ENCODE measurements at places on chromosomes 3 and 15.

DNA sequence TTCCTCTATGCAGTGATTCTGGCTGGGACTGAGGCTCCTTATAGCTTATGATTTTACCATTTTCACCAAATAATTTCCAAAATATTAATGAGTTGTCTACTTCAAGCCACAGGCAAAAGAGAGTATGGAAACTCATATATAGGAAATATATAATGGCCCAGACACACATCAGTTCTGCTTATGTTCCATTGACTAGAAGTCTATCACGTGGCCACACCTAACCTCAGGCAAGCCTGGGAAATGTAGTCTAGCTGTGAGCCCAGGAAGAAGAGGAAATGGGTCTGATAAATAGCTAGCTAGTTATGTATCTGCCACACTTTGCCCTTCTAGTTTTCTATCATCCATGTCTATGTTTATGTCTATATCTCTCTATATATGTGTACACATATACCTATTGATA, 195.1 kb downstream of the OTOL1 start:
- DNase-seq = no peak

DNA sequence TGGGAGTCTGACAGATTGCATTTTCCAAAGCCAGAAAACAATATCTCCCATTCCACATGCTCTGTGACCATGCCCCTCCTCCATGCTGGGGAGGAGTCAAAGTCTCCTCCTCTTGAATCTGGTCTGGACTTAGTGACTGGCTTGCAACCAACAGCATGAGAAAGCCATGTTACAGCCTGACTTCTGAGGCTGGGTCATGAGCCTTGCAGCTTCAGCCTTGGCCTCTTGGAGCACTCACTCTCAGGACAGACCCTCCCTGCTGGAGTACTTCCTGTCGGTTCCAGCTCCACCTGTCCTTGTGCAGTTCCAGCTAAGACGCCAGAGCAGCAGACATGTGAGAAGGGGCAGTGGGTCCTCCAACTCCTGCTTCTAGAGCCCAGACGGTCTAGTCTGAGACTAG, 49.7 kb upstream of the RBSN start:
- DNase-seq = no peak

GRCh38 chr3:161549261-161549660, 52.7 kb downstream of the OTOL1 start:
- DNase-seq = no peak

DNA sequence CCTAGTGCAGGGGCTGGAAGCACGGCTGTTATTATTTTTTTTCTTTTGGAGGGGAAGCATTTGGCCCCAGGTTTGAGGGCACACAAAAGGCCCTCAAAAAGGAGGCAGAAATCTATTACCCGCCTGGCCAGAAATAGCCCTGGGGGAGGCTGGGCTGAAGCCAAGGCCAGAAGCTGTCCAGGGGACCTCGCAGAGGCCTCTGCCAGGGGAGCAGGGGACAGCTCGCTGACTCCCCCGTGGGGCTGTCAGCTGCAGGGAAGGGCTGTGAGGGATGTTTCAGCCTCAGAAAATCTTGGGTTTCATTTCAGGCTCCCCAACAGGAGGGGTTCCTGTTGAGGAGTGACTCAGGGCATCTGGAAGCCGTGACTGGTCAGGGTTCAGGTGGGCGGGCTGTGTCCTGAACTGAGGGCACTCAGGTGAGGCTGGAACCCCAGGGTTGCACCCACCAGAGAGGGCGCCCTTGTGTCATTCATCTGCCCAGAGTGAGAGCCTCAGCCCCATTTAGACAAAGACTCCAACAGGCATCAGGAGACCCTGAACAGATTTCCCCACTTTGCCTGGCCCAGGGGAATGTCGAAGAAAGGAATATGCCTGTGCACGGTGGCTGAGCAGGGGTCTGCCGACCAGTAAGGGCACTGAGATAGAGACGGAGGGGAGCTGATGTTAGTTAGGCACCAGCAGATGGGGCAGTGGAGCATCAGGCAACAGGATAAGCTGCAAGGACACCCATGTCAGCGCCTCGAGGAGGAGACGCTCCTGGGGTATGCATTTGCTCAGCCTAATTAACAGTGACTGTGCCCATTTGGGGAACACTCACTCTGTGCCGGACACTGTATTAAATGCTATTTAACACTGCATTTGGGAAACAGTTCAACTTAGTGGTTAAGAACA, 43.5 kb upstream of the SLC6A11 start:
- DNase-seq = no peak

DNA sequence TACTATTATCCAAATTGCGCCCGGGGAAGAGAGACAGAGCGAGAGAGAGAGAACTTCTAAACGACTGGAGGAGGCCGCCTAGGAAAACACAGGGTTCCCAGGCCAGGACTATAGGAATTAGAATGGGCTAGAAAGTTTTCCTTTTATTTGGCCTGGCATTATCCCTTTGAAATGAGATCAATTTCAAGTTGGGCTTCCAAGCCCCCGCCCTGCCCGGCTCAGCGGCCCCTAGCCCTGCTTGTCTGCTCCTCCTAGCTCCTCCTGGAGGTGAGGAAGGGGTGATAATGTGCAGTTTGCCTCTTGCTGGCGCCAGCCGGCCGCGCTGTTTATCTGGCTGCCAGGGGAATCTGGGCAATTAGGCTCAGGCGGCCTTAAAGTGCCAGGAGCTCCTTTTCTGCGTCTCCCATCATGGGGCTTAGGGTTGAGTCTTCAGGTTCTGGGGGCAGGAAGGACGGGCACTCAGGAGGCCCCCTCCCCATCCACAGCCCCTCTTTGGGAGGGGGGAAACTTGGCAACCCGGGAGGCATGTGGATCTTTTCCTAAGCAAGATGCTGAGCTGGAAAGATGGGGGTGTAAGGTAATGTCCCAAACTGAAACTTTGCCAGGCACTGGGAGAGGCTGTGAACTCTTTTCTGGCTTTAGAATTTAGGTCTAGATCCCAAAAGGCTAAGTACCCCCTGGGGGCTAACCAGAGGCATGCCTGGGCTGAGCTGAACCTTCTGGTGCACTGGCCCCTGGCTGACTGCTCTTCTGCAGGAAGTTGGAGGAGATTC, 5.5 kb downstream of the SMAD6 start:
- DNase-seq = peak; percentile 33

DNA sequence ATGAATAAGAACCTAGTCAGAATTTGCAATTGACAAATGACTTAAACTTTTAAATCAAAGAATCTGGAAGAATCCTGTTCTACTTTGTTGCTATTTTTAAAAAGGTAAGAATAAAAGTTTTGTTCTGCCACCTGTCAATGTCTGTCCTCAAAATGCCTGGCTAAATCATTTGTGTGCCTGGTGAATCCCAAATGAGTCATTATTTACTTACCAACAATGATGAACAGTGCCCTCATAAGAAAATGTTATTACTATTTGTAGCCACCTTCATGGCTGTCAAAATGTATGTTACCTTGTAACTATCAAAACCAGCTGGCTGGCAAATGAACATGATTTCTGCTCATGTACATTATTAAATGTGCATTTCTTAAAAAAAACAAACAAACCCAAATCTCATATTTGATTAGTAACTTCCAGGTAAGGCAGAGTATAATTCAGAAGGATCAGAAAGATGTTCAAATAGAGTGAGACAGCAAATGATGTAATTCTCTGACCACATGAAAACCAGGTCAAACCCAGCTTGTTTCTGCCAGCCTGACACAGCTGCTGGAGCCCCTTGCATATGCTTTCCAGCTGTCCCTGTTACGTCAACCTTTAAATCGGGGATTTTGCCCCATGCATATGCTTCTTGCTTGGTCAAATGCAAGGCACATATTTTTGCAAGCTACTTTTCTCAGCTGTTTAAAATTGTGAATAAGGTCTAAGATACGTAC, 137.9 kb downstream of the SSR3 start:
- no peak for DNase-seq

DNA sequence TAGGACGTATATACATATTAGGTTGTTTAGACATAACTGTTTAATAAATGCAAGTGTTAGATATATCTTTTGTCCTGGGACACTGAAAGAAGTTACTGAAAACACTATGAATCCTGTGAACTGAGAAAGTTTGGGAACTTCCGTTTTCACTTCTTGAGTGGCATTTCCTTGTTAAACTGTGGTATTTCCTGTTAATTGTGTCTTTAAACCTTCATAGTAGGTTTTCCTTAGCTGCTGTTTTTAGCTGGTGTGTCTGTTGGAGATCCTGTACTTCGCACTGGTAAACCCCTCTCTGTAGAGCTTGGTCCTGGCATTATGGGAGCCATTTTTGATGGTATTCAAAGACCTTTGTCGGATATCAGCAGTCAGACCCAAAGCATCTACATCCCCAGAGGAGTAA, 37.1 kb downstream of the ATP6V1A start:
- no peak for DNase-seq

- no peak for DNase-seq
Measured at GRCh38 chr15:40782609-40783227, 12.9 kb downstream of the C15orf62 start.

- DNase-seq = no peak
Measured at GRCh38 chr3:2929574-2929973, 180.6 kb downstream of the IL5RA start.

DNA sequence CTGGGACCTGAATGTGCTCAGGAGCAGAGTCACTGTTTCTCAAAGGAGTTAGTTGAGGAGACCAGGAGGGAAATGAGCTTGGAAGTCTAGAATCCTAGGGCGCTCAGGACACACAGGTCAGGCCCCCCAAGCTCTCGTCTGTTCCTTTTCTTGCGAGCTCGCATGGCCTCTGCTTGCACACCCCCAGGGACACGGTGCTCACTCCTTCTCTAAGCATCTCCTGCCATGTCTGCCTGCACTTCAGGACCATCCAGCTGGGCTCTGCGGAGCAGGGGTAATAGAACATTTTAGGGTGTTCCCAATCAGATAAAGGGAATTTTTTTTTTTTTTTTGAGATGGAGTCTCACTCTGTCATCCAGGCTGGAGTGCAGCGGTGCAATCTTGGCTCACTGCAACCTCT, 213.2 kb downstream of the XXYLT1 start:
- DNase-seq = no peak

DNA sequence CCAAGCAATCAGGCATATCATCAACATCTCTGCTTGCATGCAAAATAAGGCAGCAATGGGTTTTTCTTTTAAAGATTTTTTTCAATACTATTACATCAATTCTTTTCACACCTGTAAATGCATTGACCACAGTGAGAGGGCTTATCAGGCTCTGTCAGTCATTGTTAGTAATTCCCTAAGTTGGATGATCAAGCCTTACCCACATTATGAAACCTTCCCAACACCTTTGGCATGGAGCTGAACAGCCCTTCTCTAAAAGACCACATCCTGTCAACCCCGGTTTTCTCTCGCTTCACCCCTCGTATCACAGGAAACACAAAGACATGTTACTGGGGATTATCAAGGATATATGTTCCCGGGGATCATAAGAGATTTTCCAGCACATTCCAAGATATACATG, 135.2 kb upstream of the SLC24A5 start:
- no peak for DNase-seq

GRCh38 chr3:127545216-127545615, 45.3 kb downstream of the TPRA1 start:
- no peak for DNase-seq

DNA sequence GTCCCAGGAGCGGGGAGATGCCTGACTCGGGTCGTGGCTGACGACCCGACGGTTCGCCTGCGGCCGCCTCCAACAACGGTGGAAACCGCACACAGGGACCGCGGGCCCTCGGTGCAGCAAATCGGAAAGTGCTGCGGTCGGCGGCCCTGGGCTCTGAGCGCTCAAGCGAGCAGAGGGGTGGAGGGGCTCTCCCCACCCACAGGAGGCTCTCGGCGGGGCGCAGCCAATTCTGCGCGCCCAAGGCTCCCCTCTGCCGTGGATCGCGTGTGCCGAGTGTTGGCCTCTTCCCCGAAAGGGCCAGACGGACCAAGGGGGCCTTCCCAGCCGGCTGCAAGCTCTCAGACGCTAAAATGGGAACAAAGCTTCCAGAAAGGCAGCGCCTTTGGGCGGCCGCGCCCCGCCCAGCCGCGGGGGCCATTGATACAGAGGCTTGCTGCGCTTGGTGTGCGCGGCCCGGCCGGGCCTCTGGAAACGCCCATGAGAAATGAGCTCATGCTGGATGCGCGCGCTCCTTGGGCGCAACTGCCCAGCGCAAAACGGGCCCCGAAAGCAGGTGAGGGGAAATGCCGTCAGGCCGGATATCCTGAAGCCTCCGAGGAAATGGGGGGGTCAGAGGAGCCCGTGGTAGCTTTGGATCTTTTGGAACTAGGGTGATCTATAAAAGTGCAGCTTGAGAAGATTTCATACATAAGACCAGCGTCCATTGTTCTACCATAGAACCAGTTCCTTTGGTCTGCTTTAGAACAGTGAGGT, 1.2 kb upstream of the GSK3B start:
- no peak for DNase-seq

- DNase-seq = no peak
Measured at GRCh38 chr3:62479326-62479725, 106.0 kb upstream of the FEZF2 start.

- DNase-seq = no peak
Measured at GRCh38 chr3:177538750-177539730, 341.8 kb upstream of the TBL1XR1 start.

- no peak for DNase-seq
Measured at GRCh38 chr3:81301230-81301629, 460.2 kb downstream of the GBE1 start.

DNA sequence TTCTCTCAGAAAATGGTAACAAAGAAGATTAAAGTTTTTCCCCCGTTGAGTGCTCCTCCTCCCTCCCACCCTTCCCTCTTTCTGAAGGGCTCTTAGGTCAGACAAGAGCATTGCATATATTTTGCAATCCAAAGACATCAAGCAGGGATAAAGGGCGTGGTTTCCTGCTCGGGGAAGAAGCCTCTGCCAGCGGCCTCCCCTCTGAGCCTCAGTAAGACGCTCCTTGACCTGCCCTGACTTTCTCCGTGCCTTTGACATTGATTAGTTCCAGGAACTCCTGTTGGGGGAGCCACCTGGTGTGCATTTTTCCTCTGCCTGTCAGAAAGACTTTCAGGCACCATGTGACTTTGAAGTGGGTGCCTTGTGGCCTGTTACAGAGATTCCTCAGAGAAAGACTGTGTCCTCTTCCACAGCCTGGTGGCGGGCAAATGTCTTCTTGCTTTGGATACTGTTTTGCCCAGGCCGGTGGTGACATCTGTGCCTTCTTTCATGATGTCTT, 87.2 kb upstream of the TBL1XR1 start:
- no peak for DNase-seq

DNA sequence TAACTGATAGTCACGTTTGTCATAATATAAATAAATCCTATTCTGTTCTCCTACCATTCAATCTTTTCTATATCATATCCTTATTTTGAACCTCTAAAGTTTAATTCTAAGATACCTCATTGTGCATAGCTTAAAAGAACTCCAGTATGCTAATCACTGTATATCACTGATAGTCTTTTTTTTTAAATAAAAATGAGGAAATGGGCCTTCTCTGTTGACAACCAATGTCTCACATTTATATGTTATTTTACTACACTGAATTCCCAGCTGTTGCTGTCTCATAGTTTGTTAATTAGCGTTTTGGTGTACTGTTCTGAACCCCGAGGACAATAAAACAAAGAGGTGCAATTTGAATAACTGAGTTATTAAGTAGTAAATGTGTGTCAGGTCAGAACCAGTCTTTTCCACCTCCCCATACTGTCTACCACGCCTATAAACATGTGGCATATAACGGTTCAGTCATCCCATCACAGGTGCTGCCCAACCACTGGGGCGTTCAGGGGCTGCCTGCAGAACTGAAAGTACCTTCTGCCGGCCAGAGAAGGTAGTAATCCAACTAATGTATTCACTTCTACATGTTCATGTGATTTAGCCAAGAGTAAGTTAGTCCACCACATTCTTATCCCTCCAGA, 14.9 kb downstream of the CBLB start:
- no peak for DNase-seq

Measured in NCI-H1417 treated with DMSO at 0.1 percent for 48 hours (cell line).